Chondrocyte (in vitro differentiated cells): ENCODE measurements at places on chromosomes 7 and 10. TPM values are rescaled to one million over a fixed set of nuclear protein-coding genes. Genes with fewer than 3 reads are reported as not detected.

DNA sequence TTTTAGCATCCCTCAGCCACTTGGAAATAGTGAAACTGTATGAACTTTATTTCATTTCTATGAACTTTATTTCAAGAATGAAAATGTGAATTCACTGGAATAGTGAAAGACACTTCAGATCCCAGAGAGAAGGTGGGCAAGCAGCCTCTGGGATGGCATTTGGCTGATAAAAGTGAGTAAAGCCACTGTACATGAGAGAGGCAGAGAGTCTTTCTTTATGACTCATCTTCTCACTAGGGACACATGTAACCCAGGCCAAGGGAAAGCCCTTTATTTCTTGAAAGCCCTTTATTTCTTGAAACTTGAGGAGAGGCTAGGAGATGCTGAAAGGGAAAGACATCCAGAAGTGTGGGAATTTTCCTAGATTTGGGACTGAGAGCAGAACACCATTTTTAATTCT lies 148.9 kb upstream of the SMIM30 start:
- no peak overlapping the region for H3K4me3 ChIP-seq
- H3K4me1 ChIP-seq, result no peaks in the 10 kb centered on the region
- no peak overlapping the region for H3K27ac ChIP-seq

DNA sequence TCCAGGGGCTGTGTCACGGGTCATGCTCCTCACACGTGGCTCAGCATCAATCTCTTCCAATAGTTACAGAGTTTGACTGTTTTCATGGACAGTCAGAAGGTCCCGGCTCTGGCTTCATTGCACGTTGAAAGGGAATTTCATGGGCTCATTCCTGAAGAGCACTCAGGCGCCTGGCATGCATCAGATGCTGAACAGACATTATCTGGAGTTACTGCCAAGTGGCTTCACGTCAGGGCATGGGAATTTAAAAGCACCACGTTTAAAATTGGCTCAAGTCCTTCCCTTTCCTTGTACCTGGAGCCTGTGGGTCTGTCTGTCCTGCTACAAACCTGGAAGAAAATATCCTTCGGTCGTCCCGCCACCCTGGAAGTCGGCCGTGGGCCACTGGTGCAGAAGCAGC lies 50.4 kb downstream of the CFAP46 start:
- no peaks in the 10 kb centered on the region for H3K36me3 ChIP-seq
- no peak overlapping the region for H3K27ac ChIP-seq
- H3K27me3 ChIP-seq, result peaks cover 66% of the 10 kb centered on the region

- H3K4me3 ChIP-seq, result peak overlapping the region; percentile 70
- H3K4me1 ChIP-seq, result peaks cover 13% of the 10 kb centered on the region
- peak; percentile 92 for DNase-seq
- H3K27ac ChIP-seq, result no peak overlapping the region
- peaks cover 61% of the 10 kb centered on the region for H3K27me3 ChIP-seq
- no peaks in the 10 kb centered on the region for H3K36me3 ChIP-seq
These were observed 21.9 kb upstream of the KCNK18 start for GRCh38 chr10:117175215-117175900.

ACTL6B gene
- not detected in 3 replicates for total RNA-seq

ELN gene
- 8,224 to 15,554 TPM (median 15,093 TPM) in 3 replicates for total RNA-seq
